ENCODE measurements at places on chromosomes 5 and 9.

DNA sequence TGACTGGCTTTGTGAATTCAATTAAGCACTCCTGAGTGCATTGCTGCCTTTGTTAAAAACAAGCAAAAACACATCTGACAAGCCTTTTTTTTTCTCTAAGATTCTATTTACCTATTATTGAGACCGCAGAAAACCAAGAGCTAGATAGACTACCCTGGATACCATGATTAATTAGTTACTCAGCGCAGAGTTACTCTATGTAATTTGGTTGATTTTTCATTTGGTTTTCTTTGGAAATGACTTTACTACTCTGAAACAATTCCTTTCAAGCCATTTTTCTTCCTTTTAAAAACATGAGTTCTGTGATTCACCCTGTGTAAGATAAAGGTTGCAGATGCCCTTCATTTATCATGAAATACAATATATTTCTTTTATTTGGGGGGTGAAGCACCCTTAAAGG lies 421.6 kb upstream of the PIK3R1 start:
- no peak for DNase-seq

DNA sequence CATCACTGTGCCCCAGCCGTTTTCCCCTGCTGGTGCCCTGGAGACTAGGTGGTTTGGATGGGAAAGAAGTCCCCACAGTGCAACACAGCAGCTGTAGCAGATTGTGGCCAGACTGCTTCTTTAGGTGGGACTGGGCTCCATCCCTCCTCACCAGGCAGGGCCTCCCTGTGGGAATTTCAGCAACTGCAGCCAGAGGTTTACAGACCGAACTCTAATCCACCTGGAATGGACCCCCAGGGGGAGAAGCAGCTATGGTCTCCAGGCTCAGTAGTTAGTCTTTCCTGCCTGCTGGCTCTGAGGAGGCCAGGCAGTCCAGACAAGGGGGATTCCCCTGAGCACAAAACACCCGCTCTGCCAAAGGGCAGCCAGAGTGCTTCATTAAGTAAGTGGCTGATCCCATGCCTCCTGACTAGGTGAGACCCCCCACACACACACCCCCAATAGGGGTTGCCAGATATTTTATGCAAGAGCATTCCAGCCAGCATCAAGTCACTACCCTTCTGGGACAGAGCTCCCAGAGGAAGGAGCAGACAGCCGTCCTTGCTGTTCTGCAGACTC lies 188.9 kb downstream of the SGCD start:
- DNase-seq, result no peak

GRCh38 chr5:179258922-179259730 lies 86.1 kb downstream of the ADAMTS2 start:
- no peak for DNase-seq

GRCh38 chr5:4156889-4157288 lies 561.3 kb downstream of the IRX1 start:
- DNase-seq, result no peak

DNA sequence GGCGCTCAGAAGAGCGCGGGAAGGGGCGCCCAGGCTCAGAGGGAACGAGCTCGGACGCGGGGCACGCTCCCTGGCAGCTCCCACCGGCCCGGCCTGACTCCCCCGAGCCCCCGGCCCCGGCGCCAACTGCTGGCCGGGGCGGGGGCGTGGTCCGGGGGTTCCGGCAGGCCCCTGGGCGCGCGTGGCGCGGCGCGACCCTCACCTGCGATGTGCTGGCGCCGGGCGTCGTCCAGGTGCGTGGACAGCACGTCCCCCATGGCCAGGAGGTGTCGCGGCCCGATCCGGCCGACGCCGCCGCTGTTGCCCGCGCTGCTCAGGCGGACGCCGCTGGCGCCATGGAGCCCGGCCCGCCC lies 43.5 kb upstream of the STXBP1 start:
- DNase-seq, result no peak

DNA sequence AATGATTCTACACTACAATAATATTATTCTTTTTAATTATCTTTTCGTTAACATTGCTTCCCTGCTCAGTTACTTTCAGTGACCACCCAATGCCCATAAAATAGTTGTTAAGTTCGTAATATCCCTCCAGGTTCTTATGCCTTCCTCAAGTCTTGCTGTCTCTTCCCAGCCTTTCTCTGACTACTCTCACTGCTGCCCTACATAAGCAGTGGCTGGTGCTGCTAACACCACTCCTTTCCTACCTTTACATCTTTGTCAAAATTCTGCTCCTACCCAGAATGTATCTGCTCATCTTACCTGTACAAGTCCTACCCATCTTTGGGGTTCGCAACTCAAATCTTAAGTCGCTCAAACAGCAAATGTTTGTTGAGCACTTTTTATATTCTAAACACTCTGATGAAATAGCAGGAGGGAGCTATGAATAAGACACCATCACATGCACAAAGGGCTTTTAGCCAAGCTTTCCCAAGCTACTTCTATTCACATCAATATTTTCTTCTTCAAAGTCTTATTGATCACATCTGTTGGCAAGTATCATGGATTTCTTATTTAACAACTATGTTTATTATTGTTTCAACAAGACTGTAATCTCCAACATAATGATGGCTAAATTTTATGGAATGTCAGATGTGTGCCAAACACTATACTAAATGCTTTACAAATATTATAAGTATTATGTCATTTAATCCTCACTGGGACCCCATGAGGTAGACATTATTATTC lies 29.5 kb downstream of the SLC25A46 start:
- DNase-seq, result no peak

DNA sequence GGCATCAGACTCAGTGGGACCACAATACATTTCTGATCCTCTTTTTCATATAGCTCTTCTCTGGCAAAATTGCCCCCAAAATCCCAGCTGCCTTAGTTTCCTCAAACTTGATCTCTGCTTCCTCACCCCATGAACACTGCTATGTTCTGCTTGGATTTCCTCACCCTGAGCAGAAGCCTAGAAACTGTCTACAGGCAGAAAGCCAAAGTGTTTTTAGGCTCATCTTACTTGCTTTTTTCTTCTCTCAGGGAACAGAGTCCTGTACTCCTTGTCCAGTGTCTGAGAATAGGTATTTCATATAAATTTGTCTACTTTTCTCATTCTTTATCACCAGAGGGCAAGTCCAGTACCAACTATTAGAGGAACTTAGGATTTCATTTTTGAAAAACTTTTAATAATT lies 21.5 kb upstream of the UBAP1 start:
- DNase-seq, result no peak

GRCh38 chr5:113068559-113068958 lies 92.0 kb downstream of the DCP2 start:
- no peak for DNase-seq

DNA sequence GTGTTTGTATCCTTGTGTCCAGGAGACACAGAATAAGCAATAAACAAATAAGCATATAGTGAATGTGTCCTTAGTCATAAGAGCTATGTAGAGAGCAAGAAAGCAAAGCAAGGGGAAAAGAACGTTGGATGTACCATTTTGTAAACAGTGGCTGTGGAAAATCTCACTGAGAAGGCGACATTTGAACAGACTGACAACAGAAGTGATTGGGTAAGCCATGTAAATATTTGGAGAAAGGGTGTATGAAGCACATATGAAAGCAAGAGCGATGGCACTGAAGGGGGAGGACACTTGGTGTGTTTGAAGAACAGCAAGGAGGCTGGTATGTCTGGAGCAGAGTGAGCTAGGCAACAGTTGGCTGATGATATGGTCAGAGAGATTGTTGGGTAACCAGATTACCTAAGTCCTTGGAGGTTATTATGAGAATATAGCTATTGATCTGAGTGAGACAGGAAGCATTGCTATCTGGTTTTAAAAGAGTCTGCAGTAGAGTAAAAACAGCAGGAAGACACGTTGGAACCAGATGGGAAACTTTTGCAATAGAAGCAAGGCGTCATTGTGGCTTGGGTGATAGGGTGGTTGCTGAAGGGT lies 115.5 kb upstream of the IL7R start:
- DNase-seq, result no peak

DNA sequence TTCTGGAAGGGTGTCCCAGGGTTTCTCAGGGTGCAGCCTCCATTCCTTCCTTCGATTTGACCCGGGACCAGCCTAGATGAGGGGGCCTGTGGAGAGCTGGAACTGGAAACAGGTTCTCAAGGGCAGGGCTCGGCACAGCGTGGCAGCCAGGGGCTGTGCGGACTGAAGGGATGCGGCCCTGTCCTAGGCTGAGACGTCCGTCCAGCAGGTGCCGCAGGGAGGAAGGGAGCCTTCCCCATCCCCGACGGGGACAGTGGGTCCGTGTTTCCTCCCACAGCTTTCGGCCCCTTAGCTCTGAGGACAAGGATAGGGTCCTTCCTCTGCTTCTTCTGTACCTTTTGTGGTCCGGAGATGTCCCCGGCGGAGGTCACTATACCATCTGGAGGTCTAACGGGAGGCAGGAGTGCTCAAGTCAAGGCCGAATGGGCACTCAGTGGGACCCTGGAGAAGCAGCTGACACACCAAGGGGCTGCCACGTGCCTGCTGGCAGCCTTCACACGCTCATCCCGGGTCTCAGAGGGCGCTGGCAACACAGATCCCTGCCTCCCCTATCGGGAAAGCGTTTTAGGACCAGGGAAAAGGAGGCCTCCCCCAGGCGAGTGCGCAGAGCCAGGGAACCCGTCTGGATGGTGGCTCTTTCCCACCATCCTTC lies 49.9 kb downstream of the USP20 start:
- DNase-seq, result no peak
